Gastrocnemius medialis (tissue), 4 donors: ENCODE measurements at places on chromosomes 11 and 22. TPM values are rescaled to one million over a fixed set of nuclear protein-coding genes. Genes with fewer than 3 reads are reported as not detected.
A peak's percentile ranks its signal among the peaks of the same experiment; 100 is the strongest.

The SPON1 gene
- 0.49 TPM for total RNA-seq

The RASSF10 gene
- not detected for total RNA-seq

DNA sequence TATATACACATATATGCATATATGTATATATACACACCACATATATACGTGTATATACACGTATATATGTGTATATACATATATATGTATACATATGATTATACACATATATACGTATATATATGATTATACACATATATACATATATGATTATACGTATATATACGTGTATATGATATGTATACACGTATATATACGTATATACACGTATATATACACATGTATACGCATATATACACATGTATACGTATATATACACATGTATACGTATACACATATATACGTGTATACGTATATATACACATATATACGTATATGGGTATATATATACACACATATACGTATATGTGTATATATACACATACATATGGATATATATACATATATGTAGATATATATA is 62.1 kb upstream of the HMGXB4 start:
- peaks cover 8% of the 10 kb centered on the region for H3K27me3 ChIP-seq
- DNase-seq: no peak
- no peak overlapping the region for H3K4me3 ChIP-seq
- no peaks in the 10 kb centered on the region for H3K36me3 ChIP-seq

GRCh38 chr11:116731097-116731761 is 41.6 kb downstream of the BUD13 start:
- H3K27ac ChIP-seq: no peak overlapping the region
- DNase-seq: peak; percentile 48
- H3K4me3 ChIP-seq: no peak overlapping the region
- H3K4me1 ChIP-seq: peaks cover 14% of the 10 kb centered on the region
- no peaks in the 10 kb centered on the region for H3K36me3 ChIP-seq
- H3K27me3 ChIP-seq: no peaks in the 10 kb centered on the region

DNA sequence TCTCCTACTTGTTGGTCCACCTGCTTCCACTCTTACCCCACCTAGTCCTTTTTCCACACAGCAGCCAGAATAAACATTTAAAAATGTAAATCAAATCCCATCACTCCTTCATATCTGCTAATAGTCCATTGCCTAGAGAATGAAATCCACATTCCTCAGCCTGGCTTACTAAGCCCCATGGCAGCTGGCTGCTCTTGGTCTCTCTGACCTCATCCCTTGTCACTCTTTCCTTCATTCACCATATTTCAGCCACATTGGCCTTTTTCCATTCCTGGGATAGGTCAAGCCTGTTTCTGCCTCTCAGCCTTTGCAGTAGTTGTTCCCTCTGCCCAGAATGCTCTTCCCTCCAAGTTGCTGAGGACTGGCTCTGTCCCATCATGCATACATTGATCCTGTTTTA is 512.8 kb downstream of the INSC start:
- H3K4me3 ChIP-seq: no peak overlapping the region
- no peaks in the 10 kb centered on the region for H3K4me1 ChIP-seq
- H3K27me3 ChIP-seq: no peaks in the 10 kb centered on the region
- H3K36me3 ChIP-seq: no peaks in the 10 kb centered on the region

DNA sequence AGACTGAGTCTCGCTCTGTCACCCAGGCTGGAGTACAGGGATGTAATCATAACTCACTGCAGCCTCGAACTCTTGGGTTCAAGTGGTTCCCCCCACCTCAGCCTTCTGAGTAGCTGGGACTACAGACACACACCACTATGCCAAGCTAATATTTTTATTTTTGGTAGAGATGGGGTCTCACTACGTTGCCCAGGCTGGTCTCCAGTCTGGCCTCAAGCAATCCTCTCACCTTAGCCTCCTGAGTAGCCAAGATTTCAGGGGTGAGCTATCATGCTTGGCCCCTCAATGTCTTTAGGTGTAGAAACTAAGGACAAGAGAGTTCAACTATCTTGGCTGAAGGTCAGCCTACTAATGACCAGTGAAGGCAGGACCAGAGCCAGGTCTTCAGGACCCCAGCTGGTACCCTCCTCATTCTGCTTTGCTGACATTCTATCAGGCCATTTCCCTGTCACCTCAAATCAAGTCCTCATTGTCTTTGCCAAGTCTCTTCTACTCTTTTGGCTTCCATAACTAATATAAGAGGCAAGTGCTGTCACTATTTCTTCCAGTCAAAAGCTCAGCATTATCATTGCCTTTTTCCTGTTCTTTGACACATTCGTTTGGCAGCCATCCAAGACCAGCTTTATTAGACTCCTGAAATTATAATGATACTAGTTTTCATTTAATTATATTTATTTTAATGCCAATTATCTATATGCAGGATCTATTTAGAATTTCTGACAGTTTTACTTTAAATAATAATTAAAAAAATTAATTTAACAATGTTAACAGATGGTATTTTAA is 264.2 kb upstream of the PITPNB start:
- no peak for DNase-seq
- H3K4me1 ChIP-seq: peaks cover 14% of the 10 kb centered on the region
- no peaks in the 10 kb centered on the region for H3K36me3 ChIP-seq

DNA sequence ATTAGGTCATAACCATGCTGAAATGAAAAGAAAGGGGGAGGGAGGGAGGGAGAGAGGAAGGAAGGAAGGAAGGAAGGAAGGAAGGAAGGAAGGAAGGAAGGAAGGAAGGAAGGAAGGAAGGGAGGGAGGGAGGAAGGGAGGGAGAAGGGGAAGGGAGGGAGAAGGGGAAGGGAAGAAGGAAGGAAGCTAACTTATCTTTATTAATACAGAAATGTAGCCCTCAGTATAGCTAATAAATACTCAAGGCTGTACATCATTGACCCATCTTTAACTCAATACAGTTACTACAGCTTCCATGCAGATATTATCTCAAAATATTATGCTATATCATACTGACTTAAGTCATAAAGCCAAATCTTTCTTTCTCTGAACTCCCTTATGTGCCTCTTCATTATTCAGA is 17.4 kb upstream of the SOX6 start:
- H3K36me3 ChIP-seq: no peaks in the 10 kb centered on the region
- H3K27ac ChIP-seq: no peak overlapping the region
- H3K4me3 ChIP-seq: no peak overlapping the region
- no peak for DNase-seq
- no peaks in the 10 kb centered on the region for H3K27me3 ChIP-seq

The USP2 gene
- 60.2 TPM for total RNA-seq

DNA sequence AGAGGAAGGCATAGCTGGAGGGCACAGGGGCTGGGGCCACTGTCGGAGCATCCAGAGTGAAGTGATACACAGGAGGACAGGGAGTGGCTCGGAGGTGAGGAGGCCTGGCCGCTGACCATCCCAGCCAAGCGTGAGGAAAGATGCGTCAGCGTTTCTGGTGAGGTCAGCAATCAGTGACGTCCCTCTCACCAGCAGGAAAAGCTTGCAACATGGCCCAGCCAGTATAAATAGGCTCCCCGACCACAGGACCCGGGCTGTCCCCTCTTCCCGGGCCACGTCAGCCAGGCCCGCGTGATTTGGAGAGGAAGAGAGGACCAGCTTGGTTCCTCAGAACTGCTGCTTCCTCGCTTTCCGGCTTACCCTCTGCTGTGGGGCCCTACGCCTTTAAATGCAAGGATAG is 4.2 kb upstream of the OSM start:
- no peak overlapping the region for H3K27ac ChIP-seq
- no peaks in the 10 kb centered on the region for H3K27me3 ChIP-seq
- no peaks in the 10 kb centered on the region for H3K36me3 ChIP-seq
- DNase-seq: peak; percentile 64
- no peaks in the 10 kb centered on the region for H3K4me1 ChIP-seq

DNA sequence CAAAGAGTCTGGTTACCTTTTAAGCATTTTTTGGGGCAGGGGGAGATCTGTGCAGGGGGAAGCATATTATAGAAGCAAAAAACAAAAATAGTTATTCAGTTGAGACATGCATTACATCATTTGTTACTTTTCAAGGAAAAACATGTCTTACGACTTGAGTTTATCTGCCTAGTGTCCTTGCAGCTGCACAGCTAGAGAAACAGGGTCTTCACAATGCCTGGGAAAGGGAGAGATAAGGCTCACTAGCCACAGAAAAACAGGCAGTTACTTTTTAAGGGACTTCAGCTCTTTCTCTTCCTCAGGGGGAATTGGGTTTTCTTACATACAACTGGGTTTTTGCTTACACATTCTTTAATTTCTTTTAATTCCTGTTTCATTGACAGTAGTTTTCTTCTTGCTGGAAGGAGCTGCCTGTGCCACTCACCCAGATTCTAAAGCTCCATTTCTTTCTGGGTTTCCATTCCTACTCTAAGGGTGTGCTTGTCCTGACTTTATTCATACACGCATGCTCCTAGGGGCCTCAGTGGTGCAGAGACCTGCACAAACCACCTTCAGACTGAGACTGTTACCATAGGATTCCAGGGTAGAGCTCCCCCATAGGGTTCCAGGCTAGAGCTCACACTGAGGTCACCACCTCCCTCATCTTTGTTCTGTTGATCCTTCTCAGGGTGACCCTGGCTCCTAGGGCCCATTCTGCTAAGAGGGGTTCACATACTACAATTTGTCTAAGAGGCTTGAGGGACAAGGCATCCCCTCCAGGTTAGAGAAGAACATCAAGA is 14.7 kb upstream of the UBQLNL start:
- DNase-seq: no peak
- H3K4me1 ChIP-seq: no peaks in the 10 kb centered on the region
- no peak overlapping the region for H3K27ac ChIP-seq

DNA sequence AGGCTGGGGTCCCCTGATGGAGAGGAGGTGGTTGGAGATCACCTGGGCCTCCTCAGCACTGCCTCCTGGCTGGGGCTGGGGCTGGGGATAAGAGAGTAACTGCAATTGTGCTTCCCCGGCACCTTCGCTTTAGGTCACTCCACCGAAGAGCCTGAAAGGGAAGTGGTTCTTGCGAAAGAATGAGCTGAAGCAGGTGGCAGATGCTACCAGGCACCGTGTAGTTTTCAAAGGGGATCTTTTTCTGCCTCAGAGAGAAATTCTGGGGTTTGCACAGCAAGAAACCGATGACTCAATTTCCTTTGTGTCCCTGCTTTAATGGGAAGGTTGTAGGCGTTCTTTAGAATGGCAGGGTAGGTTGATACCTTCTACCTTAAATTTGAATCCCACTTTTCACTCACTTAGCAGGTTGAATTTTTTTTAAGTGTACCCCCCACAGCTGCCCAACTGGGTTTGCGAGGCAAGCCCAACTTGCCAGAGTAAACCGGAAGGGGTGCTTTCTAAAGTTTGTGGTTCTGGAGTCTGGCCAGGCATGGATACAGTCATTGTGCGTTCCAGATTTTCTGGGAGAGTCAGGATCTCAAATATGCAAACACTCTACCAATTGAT is 5.3 kb downstream of the CD44 start:
- DNase-seq: no peak
- H3K36me3 ChIP-seq: no peaks in the 10 kb centered on the region
- H3K27me3 ChIP-seq: no peaks in the 10 kb centered on the region

GRCh38 chr11:60592601-60593000 is 77.4 kb downstream of the MS4A13 start:
- H3K4me1 ChIP-seq: no peaks in the 10 kb centered on the region
- H3K4me3 ChIP-seq: no peak overlapping the region
- no peak for DNase-seq
